ENCODE measurements at places on chromosomes 6 and 20.
A peak's percentile ranks its signal among the peaks of the same experiment; 100 is the strongest.

GRCh38 chr20:17874271-17875105 lies 94.1 kb downstream of the SNX5 start:
- no peak for DNase-seq

DNA sequence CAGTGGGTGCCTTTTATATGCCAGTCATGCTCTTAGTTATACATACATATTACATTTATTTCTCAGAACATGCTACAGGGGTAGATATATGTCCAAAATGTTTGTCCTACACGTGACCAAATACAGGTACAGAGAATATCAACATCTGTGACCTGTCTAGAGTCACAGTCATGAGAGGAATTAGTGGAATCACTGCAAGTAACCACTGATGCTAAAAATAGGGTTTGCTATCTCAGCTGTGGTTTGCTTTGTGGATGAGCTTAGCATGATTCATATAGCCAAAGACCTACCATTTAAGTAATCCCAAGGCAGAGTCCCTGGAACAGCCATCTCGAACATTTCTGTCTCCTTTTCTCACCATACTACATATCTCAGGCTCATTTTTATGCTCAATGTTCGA lies 32.3 kb downstream of the GSTA3 start:
- peak; percentile 81 for DNase-seq

- peak; percentile 86 for DNase-seq
Measured at GRCh38 chr6:129709769-129710449, at the start of gene ARHGAP18. TSS of gene ARHGAP18 (minus strand) at chr6:129710177. CDS start at chr6:129710136, 41 bp downstream.

DNA sequence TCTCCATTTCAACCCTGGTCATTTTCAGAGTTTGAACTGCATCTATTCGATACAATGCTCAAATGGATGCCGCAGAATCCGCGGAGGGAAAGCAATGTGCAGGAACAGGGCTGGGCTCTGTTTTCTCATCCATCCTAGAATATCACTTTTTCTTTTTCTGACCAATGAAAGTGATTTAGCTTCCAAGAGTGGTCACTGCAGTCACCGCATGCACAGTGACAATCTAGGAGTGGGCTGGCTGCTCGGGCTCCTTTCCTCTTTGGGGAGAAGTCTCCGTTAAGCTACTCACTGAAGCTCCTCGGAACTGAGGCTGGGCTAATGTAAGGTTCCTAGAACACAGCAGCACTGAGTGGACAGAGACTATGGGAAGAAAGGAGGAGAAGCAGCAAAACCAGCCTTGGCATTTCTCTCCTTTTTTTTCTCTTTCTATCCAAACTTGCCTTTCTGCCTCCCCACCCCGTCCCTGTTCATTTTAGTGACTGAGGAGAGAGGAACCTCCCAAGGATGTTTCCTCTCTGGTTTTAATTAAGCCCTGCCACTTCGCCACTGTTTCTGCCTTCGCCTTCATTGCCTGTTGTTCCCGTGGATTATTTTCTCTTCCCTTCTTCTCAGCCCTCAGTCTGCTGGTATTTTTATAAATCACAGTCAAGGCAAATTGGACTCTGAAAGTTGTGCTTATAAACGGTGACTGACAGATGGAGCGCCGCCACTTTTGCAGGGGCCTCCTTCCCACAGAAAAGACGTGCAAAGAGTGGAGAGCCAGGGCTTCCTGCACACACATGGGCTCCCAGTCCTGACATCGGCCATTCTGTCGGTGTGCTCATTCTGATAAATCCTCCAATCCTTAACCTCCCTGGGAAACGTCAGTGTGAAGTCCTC lies 41.1 kb downstream of the RAMACL start:
- no peak for DNase-seq

- DNase-seq, result no peak
Measured at GRCh38 chr6:77492530-77492929, 29.2 kb upstream of the HTR1B start.

DNA sequence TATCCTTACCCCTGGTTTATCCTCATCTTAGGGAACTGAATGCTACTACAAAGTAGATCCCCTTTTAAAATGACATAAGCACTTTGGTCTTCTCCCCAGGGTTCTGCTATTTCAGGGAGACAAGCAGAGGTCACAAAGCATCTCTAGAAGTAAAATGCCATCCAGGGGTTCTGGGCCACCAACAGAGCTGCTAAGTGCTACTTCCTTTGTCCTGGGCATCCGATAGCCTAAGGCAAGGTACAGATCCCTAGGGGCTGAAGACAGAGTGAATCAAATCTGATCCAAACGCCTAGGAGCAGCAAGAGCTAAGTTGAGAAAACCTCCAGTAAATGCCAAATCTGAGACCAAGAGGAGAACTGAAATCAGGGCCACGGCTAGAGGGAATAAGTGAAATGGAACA lies 161.2 kb downstream of the PTPRT start:
- DNase-seq, result no peak

GRCh38 chr20:56781108-56781739 lies 152.1 kb downstream of the TFAP2C start:
- DNase-seq, result no peak
